Muscle of back (tissue), 13 donors: ENCODE measurements at places on chromosomes 6 and 20. TPM values are rescaled to one million over a fixed set of nuclear protein-coding genes. Genes with fewer than 3 reads are reported as not detected.

- DNase-seq, result no peak
Observed at GRCh38 chr6:166467436-166468000, 84.8 kb upstream of the MPC1 start.

DNA sequence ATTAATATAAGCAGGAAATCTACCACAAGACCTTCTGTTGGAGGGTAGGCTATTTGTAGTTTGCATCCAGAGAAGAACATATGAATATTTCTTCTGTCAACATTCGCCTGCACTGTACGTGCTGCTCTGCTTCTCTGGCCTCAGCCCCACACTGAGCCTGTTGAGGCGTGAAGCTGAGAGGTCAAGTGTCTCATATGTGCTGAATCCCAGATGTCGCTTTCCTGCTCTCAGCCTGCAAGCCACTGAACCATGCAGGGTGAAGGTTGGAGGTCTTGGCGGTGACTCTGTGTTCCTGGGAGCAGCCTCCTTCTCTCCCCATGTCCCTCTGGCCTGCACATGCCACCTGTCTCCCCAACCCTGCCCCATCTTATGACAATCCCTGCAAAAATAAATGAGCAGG, 83.6 kb downstream of the TMEM170B start:
- DNase-seq, result no peak

GRCh38 chr20:5504061-5504739, 187.4 kb upstream of the PROKR2 start:
- DNase-seq, result peak; percentile 80

DNA sequence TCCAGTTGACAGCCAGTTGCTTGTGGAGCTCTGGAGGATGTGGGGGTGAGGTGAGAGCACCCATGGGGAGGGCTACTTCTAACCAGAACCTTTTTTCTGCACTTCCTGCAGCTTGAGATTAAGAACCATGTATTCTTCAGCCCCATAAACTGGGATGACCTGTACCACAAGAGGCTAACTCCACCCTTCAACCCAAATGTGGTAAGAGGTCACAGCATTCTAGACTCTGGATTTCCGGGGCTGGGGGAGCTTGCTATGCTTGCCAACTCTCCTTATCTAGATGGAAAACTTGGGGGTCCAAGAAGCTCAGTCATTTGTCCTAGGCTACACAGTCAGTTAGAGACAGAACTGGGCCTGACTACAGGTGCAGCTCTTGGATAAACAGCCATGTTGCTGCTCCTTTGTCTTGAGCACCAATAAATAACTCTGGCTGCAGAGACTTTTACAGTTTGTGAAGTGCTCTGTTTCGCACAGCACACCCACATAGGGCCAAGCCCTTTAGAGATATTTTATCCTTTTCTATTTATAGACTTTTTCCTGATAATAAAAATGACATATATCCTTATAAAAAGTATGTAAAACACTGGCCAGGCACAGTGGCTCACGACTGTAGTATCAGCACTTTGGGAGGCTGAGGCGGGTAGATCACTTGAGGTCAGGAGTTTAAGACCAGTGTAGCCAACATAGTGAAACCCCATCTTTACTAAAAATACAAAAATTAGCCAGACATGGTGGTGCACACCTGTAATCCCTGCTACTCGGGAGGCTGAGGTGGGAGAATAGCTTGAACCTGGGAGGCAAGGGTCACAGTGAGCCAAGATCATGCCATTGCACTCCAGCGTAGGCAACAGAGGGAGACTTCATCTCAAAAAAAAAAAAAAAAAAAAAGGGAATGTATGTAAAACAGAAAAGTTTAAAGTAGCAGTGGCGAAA, 10.6 kb upstream of the IFT52 start:
- no peak for DNase-seq

- DNase-seq, result no peak
Observed at GRCh38 chr6:82645536-82646230, 282.1 kb downstream of the TPBG start.

Gene SLC17A1
- not detected for polyA plus RNA-seq

DNA sequence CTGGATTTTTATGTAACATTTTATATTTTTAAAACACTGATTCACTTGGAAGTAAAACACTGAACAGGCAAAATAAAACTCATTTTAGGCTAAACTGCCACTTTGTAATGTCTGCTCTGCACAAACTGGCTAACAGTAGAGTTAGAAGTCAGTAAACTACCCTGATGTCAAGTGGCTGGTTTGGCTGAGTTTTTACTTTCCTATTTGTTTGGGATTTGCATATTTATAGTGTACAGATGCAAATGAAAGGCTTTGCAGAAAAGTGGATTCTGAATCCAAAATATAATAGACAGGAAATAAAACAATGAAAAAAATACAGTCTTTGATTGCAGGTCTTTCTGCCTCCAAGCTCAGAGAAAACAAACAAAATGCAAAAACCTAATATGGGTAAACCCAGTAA, 213.1 kb downstream of the CDH26 start:
- DNase-seq, result no peak

DNA sequence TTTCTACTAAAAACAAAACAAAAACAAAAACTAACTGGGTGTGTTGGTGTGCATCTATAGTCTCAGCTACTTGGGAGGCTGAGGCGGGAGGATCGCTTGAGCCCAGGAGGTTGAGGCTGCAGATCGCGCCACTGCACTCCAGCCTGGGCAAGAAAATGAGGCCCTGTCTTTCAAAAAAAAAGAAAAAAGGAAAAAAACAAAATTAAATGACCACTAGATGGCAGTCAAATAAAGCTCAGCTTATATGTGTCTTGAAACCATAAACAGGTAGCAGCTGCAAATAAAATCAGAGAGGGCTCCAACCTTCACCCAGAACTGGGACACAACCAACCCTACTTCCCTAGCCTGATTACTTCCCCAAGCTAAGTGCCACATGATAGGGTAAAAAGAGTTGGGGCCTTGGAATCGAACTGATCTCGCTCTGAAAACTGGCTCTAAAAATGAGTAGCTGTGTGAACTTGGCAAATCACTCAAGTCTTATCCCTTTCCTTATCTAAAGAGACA, 67.1 kb upstream of the ADGRF4 start:
- DNase-seq, result peak; percentile 65

- DNase-seq, result no peak
Observed at GRCh38 chr20:55057779-55058415, 582.5 kb downstream of the DOK5 start.

DNA sequence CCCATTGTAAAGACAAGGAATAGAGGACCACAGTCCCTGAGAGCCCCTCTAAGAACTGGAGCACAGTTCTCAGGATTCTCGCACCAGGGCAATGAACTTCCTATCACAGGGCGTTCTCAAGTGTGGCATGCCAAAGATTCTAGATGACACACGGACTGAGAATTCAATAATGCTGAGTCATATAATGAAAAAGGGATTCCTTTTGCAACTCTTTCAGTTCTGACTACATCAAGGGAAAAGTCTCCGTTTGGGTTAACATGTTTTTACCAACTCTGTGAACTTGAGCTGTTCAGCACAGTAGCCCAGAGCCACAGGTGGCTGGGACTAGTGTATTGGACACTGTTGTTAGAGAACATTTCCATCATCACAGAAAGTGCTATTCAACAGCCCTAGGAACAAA, 3.4 kb downstream of the MED20 start:
- peak; percentile 86 for DNase-seq

Gene ZBTB9
- 7.9 TPM for polyA plus RNA-seq

DNA sequence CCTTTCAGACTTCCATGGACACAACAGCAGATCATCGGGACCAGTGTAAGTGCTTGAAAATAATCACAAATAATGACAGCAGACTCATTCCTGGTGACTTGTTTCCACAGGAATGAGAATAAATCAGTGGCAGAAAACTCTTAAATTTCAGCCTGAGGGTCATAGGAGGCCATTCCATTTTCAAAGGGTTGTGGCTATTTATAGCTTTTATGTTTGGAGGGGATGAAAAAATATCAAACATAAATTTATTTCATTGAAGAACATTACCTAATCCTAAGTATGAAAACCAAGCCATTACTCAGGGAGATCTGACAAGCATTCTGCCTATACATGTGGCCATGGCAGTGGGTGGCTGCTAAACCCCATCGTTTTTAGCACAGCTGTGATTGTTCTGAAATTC, 173.6 kb upstream of the CNR1 start:
- DNase-seq, result no peak

DNA sequence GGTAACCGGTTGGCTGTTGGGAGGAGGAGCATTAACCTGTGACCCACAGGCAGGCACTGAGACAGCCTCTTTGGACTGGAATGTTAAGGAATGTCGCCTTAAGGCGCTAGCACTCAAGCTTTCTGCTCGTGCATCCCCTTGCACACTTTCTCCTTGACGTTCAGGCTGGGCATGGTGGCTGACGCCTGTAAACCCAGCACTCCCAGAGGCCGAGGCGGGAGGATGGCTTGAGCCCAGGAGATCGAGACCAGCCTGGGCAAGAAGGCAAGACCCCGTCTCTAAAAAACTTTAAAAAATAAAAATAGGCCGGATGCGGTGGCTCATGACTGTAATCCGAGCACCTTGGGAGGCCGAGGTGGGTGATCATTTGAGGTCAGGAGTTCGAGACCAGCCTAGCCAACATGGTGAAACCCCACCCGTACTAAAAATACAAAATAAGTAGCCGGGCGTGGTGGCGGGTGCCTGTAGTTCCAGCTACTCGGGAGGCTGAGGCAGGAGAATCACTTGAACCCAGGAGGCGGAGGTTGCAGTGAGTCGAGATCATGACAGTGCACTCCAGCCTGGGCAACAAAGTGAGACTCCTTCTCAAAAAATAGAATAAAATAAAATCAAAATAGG, 1.9 kb upstream of the GID8 start:
- DNase-seq, result no peak

- DNase-seq, result peak; percentile 41
Observed at GRCh38 chr6:168318579-168319278, 848 bp downstream of the DACT2 start.

DNA sequence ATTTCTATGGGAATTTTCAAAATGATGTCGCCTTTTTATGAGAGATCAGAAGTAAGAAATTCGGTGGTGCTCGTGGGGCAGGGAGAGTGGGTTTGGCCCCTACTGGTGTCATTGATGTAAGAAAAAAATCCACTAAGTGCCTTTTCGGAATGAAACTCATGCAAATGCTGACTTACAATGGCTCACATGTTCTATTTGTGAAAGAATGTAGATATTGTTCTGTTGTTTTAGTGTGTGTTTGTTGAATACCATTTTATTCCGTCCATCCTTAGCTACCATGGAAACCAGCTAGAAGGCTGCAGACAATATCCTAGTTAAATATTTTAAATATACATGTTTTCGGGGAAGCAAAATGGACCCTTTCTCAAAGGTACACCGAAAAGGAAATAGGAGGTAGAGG, 304.9 kb downstream of the TAF4 start:
- no peak for DNase-seq

DNA sequence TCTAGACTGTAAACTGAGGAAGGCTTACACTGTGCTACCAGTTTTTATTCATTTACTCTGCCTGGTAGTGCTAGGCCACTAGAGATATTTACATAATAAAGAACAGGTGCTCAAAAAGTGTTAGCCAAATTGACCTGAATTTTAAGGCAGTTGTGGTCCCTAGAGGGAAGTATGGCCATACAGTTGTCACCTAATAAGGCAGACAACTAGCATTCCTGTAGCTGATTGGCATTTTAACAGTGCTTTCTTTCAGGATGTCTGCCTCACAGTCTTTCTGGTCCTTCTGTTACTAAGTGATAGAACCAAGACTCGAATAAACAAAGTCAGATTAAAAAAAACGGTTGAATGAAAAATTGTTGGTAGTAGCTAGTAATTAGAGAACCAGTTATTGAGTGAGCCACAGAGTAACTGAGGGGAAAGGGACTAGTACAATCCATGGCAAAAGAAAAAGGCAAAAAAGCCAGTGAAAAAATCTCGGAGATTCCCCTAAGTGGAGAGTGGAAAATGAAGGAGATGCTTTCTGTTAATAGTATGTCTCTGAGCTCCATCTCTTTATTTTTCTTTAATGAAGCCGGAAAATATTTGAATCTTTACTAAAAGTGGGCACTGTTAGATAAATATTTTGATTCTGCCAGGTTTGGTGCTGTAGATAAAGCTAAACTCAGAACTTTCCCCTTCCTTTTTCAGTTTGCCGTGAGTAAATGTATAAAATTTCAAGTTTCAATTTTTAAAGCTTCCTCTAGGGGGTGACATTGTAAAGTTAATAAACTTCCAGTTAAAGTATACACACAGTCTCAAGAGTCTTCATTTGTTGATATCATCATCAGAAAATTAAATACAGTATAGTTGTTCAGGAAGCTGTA, 9.1 kb downstream of the VTA1 start:
- DNase-seq, result peak; percentile 56

DNA sequence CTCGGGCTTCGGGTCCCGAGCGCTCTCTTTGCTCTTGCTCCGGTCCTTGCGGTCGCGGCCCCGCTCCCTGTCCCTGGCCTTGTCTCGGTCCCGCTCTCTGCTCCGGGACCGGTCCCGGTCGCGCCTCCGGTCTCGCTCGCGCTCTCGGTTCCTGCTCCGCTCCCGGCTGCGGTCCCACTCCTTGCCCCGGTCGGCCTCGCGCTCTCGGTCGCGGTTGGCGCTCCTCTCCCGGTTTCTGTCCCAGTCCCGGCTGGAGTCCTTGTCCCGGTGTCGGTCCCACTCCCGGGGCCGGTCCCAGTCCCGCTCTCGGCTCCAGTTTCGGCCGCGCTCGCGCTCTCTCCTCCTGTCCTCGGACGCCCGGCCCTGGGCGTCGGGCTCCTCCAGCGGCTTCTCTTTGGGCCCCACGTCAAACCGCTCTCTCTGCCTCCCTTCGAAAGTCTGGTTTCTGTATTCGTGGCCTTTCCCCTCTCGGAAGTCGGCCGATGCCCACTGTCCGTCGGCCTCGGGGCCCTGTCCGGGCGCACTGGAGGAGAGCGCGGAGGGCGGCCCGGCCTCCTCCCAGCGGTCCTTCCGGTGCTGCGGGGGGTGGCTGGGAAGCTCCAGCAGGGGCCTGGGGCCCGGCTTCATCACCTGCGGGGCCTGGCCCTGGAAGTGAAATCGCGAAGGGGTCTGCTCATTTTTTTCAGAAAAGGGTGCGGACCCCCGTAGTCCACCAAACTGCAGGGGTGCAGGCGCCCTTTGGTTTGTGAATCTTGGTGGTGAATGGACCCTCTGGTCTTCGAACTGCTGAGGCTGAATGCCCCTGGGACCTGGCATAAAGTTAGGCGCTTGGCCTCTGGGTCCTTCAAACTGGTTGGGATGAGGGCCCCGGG, 17.9 kb upstream of the TCFL5 start:
- no peak for DNase-seq

GRCh38 chr6:97443408-97444080, 160.5 kb upstream of the MMS22L start:
- no peak for DNase-seq

Gene WFDC12
- polyA plus RNA-seq, result not detected

Gene CST11
- not detected for polyA plus RNA-seq

- no peak for DNase-seq
Observed at GRCh38 chr20:2778602-2779321, 21.7 kb downstream of the CPXM1 start.

DNA sequence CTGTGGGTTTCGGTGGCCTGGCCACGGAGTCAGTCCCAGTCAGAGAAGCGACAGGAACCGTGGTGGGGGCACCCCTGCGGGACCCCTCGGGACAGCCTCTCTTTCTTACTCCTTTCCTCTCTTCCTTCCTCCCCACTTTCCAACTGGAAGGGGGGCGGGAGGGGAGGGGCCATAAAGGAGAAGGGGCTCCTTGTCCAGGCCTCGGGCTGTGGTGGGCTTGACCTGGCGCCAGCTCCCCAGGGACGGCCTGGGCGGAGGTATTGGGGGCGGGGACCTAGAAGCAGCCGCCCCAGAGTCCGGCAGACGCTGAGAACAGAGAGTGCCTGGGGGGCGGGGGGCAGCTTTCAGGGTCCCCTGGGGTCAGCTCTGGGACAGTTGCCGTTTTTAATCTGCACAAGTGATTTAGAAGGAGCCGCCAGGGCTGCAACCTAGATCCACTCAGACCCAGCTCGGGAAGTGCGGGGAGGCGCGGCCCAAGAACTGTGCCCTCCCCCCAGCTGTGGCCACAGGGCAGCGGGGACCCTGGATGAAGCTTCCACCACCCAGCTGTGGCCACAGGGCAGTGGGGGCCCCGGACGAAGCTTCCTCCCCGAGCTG, 6.4 kb upstream of the ABHD16B start:
- no peak for DNase-seq
